ENCODE measurements at places on chromosomes 2 and 18.

DNA sequence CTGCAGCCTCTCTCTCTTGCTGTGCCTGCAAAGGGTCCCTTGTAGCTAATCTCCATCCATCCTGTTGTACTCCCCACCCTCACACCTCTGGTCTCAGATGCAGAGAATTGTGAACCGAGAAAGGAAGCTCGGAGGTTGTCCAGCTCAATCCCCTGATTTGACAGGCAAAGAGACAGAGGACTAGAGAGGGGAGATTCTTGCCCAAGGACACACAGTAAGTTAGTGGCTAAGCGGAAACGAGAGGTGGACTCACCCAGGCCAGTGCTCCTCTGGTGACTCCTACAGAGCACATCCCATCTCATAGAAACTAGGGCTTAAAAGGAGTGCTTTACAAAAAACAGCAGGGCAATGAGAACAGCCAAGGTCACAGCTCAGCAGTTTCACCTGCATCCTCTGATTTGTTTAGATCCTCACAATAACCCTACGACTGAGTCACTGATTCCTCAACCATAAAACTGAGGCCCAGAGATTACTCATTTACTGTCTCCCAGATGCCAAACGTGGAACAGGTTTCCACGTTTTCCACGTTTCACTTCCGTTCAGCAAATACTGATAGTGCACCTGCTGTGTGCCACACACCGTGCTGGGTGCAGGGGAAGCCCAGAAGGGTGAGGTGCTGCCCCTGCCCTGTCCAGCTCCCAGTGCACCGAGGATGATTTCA lies 22.1 kb downstream of the EHD3 start:
- no peak for DNase-seq

GRCh38 chr2:239509373-239510143 lies 108.7 kb upstream of the HDAC4 start:
- no peak for DNase-seq

DNA sequence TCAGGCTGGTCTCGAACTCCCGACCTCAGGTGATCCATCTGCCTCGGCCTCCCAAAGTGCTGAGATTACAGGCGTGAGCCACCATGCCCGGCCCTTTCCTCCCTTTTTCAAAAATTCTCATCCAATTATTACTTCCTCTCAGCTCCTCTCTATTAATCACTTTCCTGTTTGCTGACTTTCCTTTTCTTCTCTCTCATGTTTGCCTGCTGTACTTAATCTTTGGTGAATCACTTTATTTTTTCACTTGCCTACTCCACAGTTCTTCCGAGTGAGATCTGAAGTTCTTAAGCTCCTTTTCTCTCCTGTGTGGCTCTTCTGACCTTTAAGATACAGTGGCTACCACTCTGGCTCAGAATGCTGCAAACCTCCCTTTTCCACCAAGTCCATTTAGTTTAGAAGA lies 126.3 kb upstream of the SERTAD2 start:
- no peak for DNase-seq

- no peak for DNase-seq
Observed at GRCh38 chr2:15275346-15275745, 285.8 kb downstream of the NBAS start.

DNA sequence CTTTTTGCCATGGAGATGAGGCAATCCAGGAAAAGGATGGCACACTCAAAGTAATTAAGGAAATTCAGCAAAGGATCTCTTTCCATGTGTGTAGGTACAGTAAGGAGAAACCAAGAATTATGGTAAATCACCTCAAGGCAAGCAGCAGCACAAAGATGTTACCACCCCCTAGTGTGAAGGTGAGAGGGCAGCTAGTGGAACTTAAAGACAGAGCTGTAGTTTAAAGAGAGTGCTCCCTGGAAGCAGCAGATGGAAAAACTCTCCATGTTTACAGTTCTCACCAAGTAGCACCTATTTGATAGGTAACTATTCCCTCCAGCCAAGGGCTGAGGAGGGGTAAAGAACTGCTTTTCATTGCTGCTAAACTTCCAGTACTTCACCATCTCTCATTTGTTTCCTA lies 860.4 kb upstream of the CRIM1 start:
- DNase-seq: no peak

- DNase-seq: peak; percentile 11
Observed at GRCh38 chr2:206083602-206084438, 2.2 kb downstream of the INO80D start.

DNA sequence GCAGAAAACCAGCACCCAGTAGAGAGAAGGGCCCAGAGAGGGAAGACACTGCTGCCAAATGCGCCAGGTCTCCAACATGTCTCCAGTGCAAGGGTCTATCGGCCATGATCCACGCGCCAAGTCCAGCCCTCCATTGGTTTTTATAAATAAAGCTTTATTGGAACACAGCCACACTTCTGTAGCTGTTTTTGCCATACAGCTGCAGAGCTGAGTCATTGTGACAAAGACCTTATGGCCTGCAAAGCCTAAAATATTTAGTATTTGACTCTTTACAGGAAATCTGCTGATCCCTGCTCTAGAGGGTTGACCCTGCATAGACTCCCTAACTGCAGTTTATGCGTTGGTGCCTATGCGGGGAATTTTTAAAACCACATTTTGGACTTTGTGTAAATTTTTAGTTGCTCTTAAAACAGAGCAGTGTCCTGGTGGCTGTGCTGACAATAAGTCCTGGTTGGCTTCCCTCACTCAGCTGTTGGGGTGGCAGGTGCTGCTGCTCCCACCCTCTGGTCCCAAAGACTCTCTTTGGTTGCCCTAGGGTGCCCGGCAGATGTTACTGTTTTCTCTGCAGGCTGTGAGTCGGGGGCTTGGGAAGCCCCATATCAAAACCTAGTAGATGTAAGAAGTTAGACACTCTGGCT lies 154.9 kb downstream of the CTIF start:
- DNase-seq: no peak

- DNase-seq: no peak
Observed at GRCh38 chr2:164605295-164605694, 16.0 kb downstream of the GRB14 start.

DNA sequence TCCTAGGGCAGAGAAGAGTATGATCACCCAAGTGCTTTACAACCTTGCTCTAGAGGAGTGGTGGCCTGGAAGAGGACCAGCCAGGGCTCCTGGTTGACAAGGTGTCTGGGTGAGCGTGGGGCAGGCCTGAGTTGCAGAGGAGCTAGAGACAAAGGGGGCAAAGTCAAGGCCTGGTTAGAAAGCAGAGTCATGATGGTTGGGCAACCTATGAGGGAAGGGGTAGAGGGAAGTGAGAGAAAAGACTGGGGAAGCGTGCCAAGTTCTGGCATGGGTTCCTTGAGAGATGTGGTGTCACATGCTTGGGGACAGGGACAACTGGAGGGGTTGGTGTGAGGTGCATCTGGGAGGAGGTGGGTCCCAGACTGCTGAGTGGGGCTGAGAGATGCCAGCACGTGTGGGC lies 13.5 kb downstream of the ZFP36L2 start:
- peak; percentile 57 for DNase-seq

- no peak for DNase-seq
Observed at GRCh38 chr2:14018620-14019019, 613.9 kb upstream of the LRATD1 start.

DNA sequence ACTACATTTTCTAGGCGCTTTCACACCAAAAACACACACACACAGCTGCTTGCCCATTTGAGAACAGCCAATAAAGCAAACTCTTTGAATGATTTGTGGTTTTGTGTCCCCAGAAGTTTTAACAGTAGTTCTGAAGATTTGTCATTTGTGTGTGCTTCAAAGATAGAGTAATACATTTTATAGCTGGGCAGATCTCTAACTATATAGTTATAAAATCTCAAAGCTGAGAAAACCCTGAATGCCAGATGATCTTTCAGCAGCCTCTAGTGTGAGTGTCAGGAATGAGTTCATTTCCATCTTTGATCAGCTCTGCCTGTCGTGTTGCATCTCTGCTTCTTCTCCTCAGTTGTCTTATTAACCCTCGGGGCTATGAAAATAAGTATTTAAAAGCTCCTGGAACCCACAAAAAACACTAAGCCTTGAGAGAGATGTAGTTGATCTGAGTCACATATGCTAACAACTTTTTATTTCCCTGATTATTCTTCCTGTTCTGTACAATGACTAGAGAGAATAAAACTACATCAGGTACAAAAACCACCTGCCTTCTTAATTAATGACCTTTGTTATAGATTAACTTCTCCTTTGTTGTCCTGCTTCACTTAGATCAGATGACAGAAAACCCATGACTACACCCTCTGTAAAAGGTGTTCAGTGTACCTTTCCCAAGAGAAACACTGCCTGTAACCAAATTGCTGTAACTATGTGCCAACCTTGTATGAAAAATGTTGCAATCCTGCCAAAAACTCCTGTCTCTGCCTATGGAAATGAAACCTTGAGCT lies 30.0 kb upstream of the SLC3A1 start:
- peak; percentile 38 for DNase-seq

GRCh38 chr2:112891385-112891831 lies 19.6 kb upstream of the IL37 start:
- DNase-seq: no peak

DNA sequence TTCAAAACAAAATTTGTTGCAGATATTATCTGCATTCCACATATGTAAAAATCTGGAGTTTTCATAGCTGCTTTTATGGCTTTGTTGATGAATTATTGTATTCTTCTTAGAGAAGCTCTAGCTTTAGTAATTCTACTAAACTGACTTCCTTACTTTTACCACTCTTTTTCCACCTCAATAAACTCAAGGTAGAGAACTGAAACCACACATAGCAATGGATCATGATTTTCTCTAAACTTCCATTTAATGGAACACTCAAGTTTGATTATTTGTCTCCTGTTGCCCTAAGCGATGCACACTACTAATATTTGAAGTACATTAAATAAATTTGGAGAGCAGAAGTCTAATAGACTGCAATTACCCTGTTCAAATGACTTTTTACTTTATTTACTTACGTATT lies 192.0 kb downstream of the NBAS start:
- DNase-seq: no peak

- no peak for DNase-seq
Observed at GRCh38 chr2:238997684-238998083, 149.8 kb downstream of the TWIST2 start.

- DNase-seq: no peak
Observed at GRCh38 chr2:68907920-68908253, 36.7 kb upstream of the BMP10 start.

DNA sequence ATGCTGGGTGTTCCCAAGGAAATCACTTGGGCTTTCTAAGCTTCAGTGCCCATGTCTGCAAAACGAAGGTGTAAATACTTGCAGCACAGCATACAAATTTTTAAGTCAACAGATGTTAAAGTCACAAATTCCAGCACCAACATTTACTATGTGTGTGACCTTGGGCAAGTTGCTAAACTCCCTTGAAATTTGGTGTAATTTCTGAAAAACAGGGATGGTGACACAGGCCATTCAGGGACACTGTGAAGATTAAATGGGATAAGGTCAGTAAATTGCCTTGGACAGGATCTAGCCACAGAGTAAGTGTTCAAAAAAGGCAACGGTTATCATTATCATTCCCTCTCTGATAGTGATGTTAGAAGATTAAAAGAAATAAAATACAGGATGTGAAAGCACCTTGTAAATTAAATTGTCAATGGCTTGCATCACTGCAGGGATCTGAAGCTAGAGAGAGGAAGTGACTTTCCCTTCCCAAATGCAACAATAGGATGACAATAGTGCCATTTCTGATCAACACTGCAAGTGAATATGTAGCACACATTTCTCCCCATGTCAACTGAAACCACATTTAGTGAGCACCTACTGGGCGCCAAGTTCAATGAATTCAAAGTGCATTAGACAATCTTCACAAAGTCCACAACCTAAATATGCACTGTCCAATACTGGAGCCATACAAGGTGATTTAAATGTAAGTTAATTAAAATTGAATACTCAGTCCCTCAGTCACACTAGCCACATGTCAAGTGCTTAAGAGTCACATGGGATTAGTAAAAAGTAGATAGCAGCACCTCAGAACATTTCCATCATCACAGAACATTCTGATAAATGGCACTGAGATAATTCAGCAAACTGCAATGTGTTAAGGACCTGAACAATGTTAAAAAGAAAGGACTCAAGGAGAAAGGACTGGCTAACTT lies 81.2 kb downstream of the STK39 start:
- no peak for DNase-seq

- no peak for DNase-seq
Observed at GRCh38 chr2:76895469-76895868, 626.7 kb downstream of the LRRTM4 start.

GRCh38 chr18:72541871-72542332 lies 2.2 kb downstream of the CBLN2 start:
- DNase-seq: no peak

DNA sequence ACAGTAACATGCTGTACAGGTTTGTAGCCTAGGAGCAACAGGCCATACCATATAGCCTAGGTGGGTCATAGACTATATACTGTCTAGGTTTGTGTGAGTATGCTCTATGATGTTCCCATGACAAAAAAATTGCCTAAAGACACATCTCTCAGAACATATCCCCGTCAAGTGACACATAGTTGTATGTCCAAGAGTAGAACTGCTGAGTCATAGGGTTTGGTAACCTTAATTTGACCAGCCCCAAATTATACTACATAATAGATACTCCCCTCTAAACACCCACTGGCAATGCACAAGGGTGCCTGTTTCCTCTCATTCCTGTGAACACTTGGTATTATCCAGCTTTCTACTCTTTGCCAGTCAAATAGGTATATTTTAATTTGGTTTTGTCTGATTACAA lies 161.6 kb downstream of the LCLAT1 start:
- DNase-seq: no peak

DNA sequence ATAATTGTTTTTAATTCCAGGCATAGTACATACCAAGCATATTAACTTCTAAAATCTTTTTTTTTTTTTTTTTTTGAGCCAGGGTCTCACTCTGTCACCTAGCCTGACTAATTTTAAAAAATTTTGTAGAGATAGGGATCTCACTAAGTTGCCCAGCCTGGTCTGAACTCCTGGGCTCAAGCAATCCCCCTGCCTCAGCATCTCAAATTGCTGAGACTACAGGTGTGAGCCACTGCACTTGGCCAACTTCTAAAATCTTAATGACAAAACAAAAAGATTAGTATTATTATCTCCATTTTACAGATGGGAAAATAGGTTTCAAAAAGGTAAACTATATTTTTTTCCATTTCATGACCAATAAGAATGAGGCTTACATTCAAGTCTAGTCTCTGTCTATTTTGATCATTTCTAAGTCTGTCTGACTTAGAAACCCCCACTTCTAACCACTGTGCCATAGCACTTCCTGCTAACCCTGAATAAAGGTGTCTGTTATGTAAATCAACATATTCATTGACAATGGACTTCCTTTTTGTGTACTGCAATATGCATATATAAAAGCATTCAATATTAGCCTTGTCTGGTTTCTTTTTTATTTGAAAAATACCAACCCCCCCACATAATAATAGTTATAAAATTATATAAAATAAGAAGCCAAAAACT lies 28.7 kb upstream of the ZEB2 start:
- DNase-seq: no peak

DNA sequence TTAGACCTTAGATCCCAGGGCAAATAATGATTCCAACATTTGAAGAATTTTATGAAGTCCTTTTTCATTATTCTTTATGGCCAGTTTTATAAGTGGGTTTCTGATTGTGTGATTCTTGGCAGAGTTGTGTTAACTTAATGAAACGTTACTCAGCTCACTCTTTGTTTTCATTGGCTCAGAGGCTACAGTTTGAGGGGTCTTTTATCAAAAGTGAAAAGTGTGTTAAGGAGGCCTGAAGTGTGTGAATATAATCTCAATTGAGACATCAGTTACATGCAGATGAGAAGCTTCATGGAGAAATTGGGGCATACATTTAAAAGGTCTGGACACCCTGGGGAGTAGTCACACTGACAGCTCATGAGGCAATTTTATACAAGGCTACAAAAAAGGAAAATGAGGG lies 74.6 kb downstream of the ASXL3 start:
- DNase-seq: no peak

GRCh38 chr2:68465081-68465916 lies 1.8 kb downstream of the FBXO48 start:
- DNase-seq: no peak
